ENCODE measurements at places on chromosomes 16 and 17.

DNA sequence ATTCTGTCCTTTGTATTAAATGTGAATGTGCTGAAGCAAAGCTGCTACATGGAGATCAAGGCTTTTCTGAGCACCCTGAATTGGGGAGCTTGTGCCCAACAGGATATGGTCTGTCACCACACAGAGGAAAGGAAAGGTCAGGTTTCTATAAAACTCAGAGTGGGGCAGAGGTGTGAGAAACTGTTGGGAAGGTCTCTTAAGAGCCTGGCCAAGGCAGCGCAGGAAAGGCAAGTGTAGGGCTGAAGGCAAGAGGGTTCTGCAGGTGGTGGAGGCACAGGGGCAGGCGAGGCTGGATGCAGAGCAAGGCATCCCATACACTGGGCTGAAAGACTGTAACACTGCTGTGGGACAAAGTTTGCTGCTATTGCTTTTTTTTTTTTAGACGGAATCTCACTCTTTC lies 8.1 kb downstream of the COX6A2 start:
- DNase-seq, result no peak

DNA sequence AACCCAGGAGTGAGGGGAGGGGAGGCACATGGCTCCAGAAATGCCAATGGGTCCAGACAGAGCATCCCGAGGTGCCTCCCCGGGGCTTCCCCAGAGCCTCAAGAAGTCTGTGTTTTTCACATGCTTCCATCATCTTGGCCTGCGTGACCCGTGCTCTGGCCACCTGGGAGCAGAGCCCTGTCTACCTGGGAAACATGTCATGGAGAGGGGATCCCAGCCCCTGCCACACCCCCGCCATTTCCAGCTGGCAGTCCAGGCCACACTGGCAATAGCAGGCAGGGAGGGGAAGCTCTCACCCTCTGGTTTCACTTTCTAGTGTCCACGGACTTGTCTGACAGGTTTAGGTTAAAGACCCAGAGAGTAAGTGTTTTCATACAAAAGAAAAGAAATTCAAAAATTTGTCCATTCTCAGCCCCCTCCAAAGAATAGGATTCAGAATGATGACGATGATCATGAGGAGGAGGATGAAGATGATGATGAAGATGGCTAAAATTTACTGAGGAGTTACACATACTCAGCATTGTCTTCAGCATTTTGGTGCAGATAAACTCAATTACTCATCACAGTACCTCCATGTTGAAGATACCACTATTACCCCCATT lies 9.0 kb downstream of the SMIM5 start:
- no peak for DNase-seq

DNA sequence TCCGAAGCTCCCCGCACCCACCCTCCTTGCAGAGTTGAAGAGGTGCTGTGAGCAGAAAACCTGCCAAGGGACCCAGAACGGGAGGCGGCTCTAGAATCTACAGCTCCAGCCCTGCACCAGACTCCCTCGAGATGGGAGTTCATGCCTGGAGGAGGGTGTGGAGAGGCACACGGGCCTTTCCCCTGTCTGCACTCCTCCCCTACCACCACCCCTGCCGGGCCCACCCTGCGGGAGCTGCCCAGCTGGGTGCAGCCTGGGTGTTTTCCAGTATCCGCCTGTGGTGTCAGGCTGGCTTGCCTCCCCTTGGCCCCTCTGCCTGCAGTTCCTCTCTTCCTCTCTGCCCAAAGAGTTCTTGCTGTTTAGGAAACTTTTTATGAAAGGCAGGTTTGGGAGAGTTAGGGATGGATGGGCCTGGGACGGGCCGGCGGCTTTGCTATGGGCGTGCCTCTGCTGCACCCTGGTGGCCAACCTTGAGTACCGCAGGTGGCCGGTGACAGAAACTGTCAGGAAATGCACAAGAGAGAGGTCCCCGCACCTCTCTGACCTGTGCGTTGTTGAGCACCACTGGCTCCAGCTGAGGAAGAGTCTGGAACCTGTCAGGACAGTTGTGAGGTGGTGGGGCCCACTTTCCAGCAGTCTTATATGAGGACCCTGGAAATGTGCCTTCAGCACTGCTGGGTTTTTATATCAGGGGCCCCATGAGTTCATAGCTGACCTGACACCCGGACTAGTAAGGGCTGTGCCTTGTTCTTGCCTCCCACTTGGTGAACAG lies 354.1 kb downstream of the SEC14L1 start:
- peak; percentile 91 for DNase-seq

DNA sequence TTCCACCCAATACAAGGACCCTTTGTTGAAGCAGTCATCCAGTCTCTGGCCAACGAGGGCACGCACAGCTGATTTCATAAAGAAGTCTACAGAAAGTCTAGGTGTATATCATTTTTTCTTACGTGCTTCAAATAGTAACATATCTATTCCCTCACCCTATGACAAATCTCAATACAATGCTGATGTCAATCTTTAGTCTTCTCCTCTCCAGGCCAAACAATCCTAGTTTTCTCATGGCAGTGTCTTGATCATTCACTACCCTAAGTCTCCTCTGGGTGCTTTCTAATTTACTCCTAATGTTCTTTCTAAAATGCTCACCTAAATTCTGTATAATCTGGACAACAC lies 92.6 kb downstream of the CACNG1 start:
- DNase-seq, result no peak

GRCh38 chr17:47987240-47987835 lies 16.4 kb downstream of the CDK5RAP3 start:
- peak; percentile 88 for DNase-seq

- no peak for DNase-seq
Observed at GRCh38 chr17:1820528-1821252, 9.0 kb downstream of the SMYD4 start.

DNA sequence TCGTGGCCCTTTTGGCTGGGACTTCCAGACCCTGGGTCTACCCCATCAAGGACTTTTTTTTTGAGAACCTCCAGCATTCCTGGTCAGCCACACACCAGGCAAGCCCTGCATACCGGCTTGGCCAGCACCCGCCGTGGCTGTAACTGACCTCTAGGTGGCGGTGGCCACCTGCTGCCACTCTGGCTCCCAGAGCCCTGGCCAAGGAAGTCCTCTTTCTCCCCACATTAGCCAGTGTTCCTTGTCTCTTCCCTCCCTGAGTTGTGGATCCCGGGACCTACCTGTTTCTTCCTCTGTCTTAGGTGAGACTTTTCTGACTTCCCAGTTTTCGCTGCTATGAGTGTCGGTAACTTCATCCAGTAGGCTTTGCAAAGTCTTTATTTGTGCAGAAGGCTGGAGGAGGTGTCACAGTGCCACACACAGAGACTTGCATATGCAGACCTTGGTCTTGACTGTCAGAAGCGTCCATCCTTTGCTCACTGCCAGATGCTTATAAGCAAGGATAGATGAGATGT lies 348.3 kb downstream of the CPPED1 start:
- DNase-seq, result no peak

DNA sequence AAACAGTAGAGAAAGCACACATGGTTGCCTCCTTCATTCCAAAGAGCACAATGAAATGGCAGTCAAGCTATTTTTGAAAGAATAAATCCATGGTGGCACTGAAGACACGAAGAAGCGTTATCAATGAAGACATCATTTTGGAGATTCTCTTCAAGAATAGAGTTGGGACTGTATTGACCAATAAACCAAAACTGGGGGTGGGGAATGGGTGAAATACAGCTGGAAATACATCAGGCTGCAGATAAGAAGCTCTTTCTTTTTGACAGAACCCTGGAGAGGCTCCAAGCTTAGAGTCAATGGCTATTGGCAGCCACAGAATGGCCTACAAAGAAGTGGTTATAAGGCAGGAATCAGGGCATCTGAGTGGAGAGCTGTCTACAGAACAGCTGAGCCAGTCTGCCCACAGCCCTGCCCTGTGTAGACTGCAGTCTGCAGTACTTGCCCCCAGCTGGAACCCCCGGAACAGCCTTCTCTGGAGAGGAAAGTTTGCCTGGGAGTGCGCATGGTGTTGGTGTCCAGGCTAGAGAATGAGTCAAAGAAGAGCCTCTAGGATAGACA lies 100.4 kb downstream of the STX8 start:
- no peak for DNase-seq

- no peak for DNase-seq
Observed at GRCh38 chr17:66423056-66423955, 120.9 kb downstream of the PRKCA start.

Measured in osteocyte (in vitro differentiated cells).